NCI-H1930 (cell line): ENCODE measurements at places on chromosomes 1 and 21.

DNA sequence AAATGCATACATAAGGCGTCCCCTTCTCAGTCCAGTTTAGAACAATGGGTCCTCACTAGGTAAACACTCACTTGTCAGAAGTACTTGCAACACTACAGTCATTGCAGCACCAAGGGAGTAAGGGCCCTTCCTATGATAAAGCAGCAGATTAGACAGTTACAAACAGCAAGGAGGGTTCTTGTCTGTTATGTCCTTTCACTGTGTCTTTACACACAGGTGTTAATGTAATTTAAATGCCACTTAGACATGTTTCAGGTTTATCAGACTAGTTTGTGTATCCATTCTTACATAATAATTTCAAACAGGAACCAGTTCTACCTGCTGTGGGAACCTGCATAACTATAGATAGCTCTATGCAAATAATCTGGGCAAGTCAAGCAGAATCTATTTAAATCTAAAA is 105.6 kb upstream of the USH2A start:
- no peak for DNase-seq

DNA sequence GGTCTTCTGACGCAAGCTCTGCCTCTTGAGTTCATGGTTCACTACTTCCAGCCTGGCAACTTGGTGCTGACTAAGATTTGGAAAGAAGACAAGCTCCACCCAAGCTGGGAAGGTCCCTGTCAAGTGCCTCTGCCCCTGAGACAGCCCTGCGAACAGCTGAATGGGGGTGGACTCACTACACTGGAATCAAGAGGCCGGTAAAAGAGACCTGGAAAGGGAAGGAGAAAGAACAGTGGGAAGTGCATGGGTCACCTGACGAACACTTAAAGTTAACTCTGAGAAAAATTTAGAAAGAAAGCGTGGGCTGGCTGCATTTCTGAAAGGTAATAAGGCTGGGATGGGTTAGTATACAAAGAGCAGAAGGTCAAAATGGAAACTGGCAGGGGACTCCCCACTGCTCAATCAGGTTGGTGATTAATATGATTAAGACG is 26.1 kb upstream of the ZNF496 start:
- DNase-seq: no peak

DNA sequence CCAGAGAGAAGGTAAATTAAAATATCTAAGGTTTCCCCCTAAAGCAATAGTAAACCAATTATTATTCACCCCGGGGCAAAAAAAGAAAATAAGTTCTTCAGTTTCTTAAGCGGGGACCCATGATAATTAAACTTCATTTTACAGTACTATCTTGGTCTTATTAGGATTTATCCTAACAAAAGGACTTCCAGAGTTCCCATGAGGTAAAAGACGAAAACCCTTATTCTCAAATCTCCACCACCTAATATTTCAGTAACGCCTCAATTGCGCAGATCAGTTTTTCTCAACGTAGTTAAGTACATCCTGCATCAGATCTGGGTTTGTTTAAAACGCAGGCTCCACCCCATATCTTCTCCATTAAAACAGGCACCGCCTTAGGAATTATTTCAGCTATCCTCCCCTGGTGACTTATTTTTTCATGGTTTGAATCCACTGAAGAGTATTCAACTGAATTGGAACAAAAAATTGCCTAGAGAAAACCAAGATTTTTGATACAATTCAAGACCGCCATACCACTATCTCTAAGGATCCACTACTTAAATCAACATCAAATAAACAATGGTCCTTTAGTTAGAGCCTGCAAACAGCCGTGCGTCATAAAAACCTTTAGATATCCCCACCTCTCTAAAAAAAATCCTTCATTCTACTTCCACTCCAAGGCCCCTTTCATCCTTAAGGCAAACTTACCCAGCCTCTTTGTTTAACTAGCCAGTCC is 1.7 kb downstream of the MCL1 start:
- DNase-seq: no peak

GRCh38 chr1:90534663-90535295 is 182.3 kb downstream of the BARHL2 start:
- no peak for DNase-seq

- no peak for DNase-seq
Observed at GRCh38 chr1:45787905-45788304, 15.5 kb upstream of the MAST2 start.

- no peak for DNase-seq
Observed at GRCh38 chr1:167430134-167430848, 88.0 kb downstream of the CD247 start.

DNA sequence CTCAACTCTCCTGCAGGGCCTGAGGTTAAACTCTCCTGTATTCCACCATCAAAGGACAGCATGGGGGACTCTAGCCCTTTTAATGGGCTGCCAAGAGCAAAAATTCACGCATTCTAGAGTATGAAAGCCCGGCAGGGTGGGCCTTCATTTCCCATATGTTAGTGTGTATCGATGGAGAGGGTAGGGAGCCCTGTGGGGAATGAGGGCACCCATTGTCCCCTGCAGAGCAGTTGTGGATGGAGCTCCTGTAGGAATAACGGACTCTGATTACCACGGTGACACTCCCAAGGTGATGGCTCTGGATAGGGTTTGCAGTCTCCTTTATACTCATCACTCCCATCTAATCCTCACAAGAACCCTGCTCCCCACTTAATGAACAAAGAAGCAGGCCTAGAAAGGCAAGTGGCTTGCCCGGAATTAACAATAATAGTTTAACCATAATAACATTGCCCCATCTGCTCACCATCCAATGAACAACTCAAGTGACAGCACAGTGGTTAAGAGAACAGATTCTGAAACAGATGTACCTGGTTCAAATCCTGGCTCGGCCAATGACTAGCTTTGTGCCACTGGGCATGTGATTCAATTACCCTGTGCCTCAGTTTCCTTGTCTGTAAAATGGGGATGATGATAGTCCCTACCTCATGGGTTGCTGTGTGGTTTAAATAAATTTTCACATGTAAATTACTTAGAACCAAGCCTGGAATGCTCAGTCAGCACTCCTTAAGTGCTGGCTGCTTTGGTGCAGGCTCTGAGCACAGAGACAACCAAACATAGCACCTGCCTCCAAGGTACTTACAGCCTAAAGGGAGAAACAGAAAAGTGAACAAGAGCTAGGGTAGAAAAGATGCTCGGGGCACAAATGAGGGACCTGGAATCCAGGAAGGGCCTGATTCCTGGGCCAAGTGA is 29.0 kb downstream of the HIVEP3 start:
- no peak for DNase-seq

- no peak for DNase-seq
Observed at GRCh38 chr1:77687519-77687906, 5.1 kb upstream of the ZZZ3 start.

DNA sequence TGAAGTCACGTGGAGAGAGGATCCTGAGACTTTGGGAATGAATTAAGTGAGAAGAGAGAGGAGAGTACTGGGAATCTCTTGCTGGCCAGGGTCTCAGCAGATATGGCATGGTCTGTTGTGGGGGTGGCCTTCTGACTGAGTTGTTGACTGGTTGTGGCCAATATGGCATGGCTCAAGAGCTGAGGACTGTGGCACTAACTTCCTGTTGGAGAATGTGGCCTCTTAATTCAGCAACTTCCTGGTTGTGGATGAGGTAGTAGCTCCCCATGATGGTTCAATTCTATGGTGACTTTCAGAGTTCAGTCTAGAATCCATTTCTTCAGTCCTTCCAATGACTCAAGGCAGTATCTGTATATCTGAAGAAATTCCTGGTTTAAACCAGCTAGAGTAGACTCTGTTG is 44.7 kb upstream of the PAXBP1 start:
- DNase-seq: no peak

- no peak for DNase-seq
Observed at GRCh38 chr1:30272277-30273020, 450.9 kb downstream of the MATN1 start.

DNA sequence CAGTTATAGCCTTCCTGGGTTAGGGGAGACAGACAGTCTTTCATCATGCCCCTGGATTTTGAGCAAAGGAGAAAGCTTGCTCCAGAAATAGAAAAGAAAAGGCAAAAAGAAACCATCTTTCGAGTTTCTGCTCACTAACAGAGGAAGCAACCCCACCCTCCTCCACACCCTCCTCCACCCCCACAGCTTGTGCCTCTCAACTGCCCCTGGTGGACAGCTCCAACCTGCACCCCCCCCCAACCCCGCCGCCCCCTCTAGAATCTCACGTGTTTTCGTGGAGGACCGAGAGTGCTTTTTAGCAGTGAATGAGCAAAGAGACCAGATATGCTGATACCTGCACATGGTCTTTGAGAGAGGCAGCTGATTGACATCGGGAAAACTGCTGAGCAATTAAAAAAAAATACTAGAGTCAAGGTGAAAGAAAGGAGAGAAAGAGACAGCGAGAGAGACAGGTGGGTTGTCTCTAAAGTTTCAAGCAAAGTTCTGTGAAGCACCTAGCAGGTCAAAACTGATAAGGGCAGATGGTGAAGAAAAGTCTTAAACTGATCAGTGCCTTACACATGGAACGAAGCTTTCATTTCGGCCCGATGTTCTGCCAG is 358.3 kb downstream of the KIF26B start:
- no peak for DNase-seq

DNA sequence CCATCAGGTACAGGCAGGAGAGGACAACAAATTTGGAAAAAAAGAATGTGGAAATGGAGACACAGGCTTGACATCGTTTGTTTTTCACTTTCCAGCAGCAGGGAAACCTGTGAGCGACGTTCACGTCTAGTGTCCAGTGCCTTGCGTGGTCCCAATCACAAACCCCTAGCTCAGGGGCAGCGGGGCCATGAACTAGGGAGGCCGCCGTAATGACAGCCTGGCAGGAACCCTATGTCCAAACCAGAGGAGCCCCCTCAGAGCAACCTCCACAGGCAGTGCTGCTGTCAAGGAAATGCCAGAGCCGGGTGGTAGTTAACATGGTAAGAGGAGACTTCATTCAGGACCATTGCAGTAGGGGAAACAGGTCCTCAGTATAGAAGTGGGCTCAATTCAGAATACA is 37.8 kb upstream of the PSEN2 start:
- no peak for DNase-seq

DNA sequence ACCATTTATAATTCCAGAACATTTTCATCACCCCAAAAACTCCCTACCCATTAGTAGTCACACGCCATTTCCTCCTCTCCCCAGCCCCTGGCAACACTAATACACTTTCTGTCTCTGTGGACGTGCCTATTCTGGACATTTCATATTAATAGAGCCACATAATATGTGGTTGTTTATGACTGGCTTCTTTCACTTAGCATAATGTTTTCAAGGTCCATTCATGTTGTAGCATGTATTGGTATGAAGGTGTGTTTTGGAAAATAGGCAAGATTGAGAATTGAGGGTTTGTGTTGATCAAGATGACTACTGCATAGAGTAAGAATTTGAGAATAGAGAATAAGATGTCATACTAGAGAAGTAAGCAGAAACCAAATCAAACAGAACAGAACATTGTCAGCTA is 67.5 kb downstream of the ZFYVE9 start:
- DNase-seq: no peak

GRCh38 chr1:232600424-232601258 is 29.3 kb downstream of the SIPA1L2 start:
- DNase-seq: peak; percentile 19

GRCh38 chr1:160074865-160075264 is 4.9 kb upstream of the KCNJ10 start:
- no peak for DNase-seq

DNA sequence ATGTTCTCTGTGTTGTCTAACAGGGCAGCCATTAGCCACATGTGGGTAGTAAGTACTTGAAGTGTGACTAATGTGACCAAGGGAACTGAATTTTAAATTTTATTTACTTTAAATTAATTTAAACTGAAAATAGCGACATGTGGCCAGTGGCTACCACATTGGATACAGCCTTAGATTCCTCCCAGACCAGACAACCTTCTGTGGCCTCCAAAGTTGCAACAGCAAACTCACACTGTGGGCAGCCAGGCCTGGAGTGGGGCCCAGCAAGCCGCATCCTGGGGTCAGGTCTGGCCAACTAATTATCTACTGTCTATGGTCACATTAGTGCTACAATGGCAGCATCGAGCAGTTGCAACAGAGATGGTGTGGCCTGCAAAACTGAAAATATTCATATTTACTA is 11.7 kb downstream of the EIF2D start:
- no peak for DNase-seq

DNA sequence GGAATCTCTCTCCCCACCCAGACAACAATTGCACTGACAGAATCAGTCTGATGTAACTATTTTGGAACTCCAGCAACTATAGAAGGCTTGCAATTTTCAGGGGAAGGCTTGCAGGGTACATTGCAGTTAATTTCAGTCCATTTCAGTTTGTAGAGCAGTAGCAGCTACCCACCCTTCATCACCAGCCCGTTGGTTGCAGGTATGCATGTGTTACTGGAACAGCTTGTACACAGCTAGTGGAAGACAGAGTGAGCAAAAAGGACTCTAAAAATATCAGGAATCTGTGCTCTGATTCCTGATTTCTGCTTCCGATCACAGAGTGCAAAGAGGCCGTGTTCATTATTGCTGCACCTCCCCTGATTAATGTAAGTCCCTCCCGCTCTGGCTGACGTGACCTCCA is 449.0 kb downstream of the NPHP4 start:
- DNase-seq: no peak

DNA sequence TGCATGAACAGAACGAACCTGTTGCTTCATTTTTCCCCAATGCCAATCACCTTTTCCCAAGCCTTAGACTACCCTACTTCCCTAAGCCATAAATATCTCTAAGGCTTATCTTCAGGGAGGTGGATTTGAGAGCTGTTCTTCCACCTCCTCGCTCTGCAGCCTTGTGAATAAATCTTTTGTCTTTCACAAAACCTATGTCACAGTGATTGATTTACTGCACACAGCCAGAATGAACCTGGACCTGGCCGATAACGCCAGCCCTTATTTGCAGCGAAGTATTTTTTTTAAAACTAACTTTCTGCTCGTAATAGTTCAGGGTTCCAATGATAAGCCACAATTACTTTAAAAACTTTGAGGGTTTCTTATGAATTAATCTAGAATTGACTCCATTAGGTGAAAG is 632.6 kb downstream of the PTPRU start:
- no peak for DNase-seq

DNA sequence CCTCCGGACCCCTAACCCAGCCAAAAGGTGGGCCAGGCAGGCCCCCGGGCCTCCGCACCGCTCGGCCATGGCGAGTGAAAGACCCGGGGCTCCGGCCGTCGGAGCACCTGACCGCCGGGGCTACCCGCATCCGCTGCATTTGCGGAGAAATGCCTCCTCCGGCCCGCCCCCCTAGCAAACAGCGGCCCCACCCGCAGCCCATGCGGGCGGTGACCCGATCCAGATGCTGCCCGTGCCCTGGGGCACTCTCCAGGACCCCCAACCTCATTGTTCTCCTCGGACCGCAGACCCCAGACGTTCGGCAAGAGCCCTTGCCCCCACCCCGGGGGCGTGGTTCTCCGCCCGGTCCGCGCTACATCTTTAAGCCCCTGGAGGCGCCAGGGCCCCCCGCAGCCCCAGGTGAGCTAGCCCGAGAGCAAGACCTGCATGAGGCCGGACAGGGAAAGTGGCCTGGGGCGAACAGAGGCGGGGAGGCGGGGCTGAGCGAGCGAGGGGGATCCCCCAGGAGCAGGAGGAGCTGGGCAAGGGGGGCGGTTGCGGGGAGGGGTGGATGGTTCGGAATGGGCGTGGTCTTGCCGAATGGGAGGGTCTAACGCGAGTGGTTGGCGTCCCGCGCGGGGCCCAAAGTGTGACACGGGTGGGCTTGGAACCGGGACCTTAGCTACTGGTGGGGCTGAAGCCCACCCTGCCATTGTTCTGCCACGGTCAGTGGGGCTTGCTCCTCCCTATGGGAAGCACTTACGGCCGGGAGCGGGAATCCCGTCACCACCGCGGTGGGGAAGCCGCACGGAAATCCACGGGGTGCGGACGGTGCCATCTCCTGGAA is 6.3 kb upstream of the CRYBG2 start:
- no peak for DNase-seq

- no peak for DNase-seq
Observed at GRCh38 chr1:158496374-158496773, 24.4 kb downstream of the OR10R2 start.
